ENCODE measurements at places on chromosomes 5 and 9.

DNA sequence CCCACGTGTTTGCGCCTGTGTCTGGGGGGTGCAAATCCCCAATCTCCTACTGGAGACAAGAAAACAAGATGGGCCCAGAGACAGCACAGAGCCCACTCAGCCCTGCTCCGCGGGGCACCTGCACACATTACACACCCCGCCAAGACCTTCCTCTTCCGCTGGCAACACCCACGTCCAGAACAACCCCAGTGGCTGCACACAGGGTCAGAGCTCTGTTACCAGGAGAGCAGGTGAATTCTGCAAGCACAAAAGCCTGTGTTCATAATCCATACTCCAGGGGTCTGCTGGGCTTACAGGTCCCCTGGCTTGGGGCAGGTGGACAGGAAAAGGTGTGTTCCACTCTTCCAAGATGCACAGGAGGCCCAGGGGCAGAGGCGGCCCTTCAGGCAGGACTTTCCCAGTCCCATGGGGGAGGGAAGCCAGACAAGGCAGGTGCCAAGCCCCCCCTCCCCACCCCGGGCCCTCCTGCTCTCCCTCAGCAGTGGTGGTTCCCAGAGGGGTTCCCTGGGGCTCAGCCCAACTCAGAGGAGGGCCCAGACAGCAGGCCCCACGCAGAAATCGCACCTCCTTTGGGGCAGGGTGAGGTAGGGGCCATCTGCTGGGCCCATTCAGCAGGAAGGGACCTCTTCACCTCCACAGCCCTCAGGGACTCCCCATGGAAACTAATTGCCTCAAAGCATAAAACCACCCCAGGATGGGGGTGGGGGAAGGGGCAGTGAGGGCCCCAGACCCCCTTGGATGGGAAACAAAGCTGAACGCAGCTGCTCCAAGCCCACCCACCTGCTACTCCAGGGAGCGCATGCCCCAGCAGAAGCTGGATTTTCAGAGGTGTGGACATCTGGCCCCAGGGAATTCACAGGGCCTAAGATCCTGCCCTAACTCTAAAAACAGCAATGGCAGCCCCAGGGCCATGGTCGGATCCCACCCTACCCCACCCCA lies 105.3 kb downstream of the VAV2 start:
- no peak for DNase-seq

- DNase-seq, result no peak
These were observed 203.3 kb downstream of the ADAMTS12 start for GRCh38 chr5:33688526-33688925.

GRCh38 chr5:157354800-157355199 lies 88.9 kb downstream of the CYFIP2 start:
- no peak for DNase-seq

DNA sequence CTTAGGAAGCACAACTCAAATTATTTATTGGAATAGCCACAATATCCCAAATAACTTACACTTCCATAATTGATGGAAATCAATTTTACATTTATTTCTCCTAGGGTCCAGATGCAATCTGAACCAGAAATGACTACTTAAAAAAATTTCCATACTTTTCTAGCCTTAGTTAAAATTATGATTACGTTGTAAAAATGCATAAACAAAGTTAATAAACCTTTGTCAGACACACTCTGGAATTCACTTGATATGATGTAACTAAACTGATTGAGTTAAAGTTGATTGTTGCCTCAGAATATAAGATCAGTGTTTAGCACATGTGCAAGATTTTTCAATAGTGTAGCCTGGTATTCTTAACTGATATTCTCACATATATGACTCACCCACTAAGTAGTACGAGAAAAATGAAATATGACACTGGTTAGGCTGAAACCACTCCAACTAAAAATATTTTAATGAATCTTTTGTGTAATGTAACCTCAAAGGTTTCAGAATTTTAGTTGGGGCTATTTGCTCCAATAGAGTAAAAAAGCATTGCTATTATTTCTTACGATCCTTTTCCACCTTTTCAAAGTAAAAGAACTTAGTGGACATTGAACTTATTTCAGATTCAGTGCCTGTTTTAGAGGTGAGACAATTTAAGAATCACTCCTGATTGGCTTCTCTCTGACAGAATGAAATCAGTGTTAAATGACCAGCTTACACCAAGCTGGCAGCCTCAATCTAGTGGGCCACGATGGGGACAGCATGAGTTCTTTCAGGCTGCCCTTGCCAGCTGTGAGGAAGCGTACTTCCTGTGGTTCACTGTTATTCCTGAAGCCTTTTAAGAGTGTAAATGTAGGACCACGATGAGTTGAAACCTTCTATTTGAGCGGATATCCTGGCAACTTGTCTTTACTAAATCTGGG lies 277.2 kb upstream of the CDH9 start:
- DNase-seq, result no peak

DNA sequence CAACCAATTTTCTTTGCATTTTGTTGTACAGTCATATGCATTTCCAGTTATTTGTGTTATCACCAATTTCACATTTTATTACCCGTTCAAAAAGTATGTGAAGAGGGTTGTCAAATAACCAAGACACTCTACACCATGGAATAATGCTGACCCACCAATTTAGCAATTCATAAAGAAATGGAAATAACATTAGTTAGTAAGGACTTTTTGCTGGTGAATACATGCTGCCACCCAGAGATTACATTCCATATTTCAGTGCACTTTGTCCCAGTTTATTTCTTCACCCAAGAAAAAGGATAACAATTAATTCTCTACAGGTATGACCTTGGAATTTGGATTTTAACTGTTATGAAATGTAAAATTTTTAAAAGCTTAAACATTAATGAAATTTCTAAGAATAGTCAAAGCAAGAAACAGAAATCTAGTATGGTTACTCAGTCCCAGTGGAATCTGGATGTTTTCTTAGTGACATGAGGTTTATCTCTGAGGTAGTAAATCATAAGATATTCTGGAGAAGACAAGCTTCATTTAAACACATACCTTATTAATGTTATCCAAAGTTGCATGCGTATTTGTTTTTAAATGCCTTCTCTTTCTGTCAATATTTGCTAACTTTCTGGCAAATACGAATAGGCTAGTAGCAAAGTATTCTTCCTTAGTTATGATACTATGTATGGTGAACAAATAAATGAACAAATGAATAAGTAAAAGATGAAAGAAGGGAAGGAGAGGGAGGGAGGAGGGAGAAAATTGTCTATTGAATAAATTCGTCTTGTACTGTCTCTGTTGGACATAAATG lies 100.6 kb downstream of the CETN3 start:
- no peak for DNase-seq

GRCh38 chr5:387491-388265 lies 55.3 kb upstream of the EXOC3 start:
- no peak for DNase-seq

GRCh38 chr9:131276891-131277286 lies 579 bp upstream of the FAM78A start:
- no peak for DNase-seq

DNA sequence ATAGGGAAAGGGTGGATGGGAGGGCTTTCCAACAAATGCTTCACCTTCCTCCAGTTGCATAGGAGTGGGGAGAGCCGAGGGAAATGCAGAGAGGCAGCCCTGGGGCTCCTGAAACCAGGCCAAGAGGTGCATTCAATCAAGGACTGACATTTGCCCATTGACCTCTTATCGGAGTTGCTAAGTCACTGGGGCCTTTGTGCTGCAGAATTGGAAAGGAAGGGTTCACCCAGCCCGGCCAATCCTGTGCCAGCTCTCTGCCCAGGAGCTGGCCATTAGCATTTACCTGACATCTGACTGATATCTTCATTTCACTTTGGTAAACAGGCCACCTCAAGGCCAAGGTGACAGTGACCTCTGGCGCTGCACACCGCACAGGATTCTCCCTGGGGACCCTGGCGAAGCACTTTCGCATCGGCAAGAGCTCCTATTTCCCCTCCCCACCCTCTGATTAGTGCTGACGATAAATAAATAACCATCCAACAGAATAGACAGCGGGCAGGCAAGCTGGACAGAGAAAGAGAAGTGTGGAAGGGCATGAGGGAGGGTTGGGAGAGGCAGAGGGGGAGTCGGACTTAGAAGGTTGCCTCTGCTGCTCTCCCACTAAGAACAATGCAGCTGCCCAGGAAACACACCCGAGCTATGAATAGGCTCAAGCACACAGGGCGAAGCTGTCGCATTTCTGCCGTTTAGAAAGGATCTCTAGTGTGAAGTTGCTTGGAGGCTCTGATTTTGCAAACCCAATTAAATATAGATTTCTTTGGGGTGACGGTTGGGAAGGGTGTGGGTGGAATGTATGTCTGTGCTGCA lies 57.0 kb upstream of the BOD1 start:
- no peak for DNase-seq

DNA sequence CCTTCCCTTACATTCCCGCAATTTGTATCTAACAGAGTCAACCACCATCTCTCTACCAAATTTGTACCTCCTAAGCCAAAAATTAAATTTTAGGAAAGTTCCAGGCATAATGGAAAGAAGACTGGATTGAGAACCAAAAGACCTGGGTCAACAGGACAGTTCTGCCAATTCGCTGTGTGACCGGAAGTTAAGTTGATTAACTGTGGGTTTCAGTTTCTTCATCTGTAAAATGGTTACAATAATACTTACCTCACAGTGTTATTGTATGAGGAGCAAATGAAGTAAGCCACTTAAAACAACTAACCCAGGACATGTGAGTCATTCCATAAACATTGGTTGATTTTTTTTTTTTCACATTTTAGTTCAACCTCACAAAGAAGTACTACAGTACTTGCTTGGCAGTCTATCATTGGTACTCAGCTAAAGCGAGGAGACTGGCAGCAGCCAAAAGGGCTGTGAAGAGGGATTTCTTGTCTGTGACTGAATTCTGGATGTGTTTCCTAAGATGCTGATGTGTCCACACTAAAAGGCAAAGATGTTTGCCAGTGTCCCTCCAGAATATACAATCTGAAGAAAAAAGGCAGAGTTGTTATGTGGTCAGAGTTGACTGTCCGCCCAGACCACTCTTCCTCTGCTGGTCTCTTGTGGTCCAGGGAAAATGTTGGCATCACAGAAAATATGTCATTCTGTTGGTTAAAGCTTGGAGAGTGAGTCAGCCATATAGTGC lies 198.6 kb downstream of the TLE1 start:
- DNase-seq, result no peak

DNA sequence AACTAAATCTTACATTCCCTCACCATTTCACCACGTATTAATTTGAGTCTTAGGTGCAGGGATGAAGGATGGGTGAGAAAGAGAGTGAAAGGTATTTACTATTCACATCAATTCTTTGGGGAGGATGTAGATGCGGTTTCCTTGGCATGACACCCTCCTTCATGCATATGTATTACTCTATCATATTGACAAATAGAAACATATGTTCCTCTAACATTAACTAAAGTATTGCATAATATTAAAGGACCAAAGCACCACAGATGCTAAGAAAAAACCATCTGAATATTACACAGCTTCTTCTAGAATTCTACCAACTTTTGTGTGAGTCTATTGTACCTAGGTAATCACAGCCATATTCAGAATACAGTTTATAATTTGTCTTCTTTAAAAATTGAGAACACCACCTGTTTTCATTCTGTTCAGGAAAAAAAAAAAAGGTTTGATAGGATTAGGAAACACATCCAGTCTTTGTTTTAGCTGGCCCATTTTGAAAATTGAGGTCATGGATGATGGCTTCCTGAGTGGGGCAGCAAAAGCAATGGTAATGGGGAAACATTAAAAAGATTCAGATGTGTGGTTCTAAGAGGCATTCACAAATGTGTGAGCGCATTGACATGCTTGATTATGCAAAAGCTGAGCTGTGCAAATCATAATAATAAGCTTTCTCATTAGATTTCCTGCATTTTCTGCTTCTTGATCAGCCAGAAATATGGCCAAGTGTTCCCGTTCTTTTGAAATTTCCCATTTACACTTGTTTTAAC lies 1011.5 kb upstream of the NUDT12 start:
- no peak for DNase-seq

DNA sequence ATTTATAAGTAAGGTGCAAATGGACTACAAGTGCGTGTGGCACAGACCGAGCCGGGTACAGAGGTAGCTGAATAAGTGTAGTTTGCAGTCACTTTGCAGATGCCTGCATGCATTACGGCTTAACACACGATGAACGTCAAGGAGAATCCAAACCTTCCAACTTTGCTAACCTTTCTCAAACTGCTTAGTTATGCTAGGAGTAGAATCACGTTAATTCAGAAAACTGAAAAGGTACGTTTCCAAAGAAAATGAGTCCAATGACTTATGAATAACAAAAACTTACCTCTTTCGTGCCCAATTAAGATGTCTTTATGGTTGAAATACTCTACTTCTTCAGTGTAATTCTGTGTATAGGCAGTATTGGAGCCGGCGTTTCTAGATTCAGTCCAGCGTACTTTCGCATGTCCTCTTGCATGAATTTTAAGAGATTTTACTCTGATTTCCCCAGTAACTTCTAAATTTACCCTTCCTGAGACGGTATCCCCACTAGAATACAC lies 539 bp downstream of the ARRDC3 start:
- no peak for DNase-seq

DNA sequence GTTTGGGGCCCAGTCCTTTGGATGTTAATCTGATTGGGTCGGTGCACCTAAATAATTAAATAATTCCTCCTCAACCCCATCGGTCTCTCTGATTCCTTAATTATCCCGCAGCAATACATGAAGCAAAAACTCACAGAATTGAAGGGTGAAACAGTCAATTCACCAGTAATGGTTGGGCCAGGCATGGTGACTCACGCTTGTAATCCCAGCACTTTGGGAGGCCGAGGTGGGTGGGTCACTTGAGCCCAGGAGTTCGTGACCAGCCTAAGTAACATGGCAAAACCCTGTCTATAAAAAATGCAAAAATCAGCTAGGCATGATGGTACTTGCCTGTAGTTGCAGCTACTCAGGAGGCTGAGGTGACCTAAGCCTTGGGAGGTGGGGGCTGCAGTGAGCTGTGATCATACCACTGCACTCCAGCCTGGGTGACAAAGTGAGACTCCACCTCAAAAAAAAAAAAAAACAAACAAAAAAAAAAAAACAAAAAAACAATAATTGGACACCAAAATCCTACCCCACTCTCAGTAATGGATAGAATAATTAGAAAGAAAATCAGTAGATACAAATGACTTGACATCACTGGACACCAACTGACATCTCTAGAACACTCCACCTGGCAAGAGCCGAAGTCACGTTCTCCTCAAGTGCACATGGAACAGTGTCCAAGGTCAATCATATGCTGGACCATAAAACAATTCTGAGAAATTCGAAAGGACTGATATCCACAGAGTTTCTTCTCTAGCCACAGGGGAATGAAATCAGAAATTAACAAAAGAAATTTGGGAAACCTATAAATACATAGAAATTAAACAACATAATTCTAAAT lies 5.3 kb downstream of the ABO start:
- DNase-seq, result no peak

GRCh38 chr9:136138566-136138965 lies 19.9 kb upstream of the TMEM250 start:
- no peak for DNase-seq

GRCh38 chr5:43515678-43516048 lies 715 bp upstream of the C5orf34 start:
- DNase-seq, result no peak

GRCh38 chr9:126219648-126220063 lies 107.0 kb upstream of the MVB12B start:
- no peak for DNase-seq

DNA sequence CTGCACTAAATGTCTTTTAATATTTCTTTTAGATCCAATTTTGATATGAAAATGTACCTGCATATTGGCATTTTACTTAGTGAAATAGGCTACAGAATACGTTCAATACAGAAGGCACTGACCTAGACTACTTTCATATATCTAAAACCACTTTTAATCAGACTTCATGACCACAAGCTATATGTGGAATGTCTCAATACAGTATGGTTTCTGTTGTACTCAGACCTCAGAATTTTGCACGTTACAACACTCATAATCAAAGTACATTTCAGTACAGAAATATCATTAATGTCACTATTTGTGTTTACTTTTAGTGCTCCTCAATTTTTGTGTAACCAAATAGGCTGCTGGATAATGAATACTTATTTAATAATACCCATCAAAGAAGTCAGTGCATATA lies 74.8 kb downstream of the MEF2C start:
- DNase-seq, result no peak

All from hypothalamus (tissue), 51 donors.